ENCODE measurements at places on chromosomes 3 and 15. TPM values are rescaled to one million over a fixed set of nuclear protein-coding genes. Genes with fewer than 3 reads are reported as not detected.

GRCh38 chr3:167469381-167469780 is 4.5 kb downstream of the SERPINI2 start:
- DNase-seq = no peak

GRCh38 chr3:104458657-104459056 is 908.1 kb upstream of the ALCAM start:
- DNase-seq = no peak

- no peak for DNase-seq
Observed at GRCh38 chr3:107919239-107919638, 171.6 kb downstream of the CD47 start.

- DNase-seq = no peak
Observed at GRCh38 chr3:171184372-171184771, 157.9 kb upstream of the SLC2A2 start.

DNA sequence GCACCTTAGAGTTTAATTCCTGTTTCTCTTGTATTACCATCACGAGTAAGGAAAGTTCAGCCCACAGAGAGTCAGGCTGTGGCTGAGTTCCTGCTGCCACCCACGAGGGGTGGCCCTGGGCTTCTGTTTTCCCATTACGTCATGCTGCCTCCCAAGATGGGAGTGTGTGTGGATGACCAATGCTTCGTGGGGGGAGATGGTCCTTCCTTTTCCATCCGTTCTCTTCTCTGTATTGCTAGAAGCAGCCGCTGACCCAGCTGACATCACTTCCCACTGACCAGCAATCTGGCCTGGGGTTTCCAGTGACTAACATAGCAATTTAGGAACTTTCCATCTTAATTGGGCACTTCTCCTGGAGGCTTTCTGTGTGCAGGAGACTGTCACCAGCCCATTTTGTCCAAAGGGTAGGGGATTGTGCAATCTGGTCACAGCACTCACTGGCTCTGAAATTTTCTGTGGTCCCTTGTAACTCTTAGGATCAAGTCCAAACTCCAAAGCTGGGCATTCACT is 9.3 kb downstream of the IRAK2 start:
- peak; percentile 96 for DNase-seq

PDZRN3 gene
- 75.9 TPM for total RNA-seq

SERINC4 gene
- total RNA-seq = not detected

- DNase-seq = no peak
Observed at GRCh38 chr15:99086327-99086667, 18.6 kb upstream of the SYNM start.

SEMA4B gene
- 205 TPM for total RNA-seq

GABRA5 gene
- not detected for total RNA-seq
